Endothelial cell of umbilical vein (primary cell): ENCODE measurements at places on chromosomes 3 and 15. TPM values are rescaled to one million over a fixed set of nuclear protein-coding genes. Genes with fewer than 3 reads are reported as not detected.

GRCh38 chr3:126371096-126371705 lies 14.0 kb upstream of the KLF15 start:
- no peak for DNase-seq

Gene KCNMB2
- 0.24 TPM in 1 of 2 replicates, not detected in the other for polyA plus RNA-seq

DNA sequence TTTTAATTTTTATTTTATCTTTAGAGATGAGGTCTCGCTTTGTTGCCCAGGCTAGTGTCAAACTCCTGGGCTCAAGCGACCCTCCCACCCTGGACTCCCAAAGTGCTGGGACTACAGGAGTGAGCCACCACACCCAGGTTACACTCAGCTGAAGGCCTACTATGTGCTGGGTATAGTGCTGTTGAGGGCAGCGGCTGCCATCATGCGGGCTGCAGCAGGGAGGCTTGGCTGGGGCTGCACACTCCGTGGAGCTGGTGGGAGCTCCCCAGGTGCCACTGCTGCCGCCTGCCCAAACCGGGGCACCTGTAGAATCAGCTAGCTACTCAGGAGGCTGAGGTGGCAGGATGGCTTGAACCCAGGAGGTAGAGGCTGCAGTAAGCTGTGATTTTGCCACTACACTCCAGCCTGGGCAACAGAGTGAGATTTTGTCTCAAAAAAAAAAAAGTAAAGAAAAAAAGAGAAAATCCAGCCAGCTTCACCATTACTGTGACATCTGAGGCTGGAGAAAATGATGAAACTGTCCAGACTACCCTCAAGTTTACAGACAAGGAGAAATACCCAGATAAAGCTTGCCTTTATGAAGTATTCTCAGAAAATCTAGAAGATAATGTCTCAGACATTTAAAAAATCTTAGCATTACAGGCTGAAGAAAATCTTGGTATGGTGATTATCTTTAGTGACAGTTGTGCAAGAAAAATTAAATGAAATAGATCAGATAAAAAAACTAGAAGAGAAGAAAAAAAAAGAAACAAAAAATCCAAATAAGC lies 42.1 kb downstream of the CRABP1 start:
- no peak for DNase-seq

DNA sequence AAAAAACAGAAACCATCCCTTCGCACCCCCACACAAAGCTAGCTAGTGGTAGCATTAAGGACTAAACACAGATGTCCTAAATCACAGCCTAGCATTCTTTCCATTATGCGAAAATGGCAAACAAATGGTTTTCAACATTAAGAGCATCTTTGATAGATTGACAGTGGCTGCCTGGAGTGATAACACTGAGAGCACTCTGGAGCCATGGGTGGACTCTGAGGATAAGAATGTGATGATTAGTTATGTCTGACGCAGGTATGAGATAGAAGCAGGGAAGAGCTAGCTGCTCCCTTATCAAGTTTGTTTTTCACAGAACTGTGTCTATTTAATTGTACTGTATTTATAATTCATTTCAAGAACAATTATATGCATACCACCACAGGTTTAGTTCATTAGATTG lies 142.9 kb downstream of the PDZRN3 start:
- DNase-seq: no peak

DNA sequence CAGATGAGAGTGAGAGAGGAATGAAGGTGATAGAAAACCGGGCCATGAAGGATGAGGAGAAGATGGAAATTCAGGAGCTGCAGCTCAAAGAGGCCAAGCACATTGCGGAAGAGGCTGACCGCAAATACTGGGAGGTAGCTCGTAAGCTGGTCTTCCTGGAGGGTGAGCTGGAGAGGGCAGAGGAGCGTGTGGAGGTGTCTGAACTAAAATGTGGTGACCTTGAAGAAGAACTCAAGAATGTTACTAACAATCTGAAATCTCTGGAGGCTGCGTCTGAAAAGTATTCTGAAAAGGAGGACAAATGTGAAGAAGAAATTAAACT lies 88.9 kb downstream of the EOMES start:
- DNase-seq: no peak

DNA sequence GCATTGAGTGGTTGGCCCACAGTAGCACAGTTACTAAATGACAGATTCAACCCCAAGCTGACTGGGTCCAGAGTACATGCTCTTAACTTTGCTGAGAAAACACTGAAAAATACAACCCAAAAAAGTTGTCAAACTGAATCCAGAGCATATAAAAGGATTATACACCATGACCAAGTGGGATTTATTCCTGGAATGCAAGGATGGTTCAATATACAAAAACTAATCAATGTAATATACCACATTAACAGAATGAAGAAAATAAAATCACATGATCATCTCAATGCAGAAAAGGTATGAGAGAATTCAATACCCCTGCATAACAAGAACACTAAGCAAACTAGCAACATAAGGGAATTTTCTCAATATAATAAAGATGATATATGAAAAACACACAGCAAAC lies 98.5 kb downstream of the STAG1 start:
- no peak for DNase-seq

DNA sequence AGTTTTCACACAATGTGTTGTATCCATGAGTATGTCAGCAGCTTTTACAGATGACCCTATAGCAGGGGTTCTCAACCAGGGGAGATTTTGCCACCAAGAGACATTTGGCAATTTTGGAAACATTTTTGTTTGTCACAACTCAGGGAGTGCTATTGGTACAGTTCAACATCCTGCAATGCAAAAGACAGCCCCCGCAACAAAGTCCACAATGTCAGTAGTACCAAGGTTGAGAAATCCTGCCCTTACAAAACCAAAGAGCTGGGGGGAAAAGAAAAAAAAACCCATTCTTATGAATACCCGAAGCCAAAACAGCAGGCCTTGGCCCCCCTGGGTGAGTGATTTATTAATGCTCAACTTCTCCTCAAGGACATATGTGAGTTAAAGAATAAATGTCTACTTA lies 99.1 kb downstream of the LARS2 start:
- no peak for DNase-seq

DNA sequence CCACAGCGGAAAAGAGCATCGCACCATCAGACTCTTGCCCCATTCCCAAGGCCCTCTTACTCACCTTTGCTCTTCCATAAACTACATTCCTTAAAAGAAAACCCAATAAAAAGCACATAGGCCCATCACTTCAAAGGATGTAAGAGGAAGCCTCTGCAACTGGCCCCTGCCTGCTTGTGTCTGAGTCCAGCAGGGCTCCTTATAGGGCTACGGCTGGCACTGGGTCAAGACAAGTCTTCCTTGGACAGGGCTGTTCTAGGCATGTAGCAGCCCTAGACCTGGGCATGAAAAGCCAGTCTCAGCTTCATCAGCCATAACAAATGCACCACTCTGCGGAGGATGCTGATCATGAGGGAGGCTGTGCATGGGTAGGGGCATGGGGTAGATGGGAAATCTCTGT lies 218.3 kb downstream of the NTRK3 start:
- no peak for DNase-seq

Gene IL17RE
- 1.3 and 1.6 TPM in 2 replicates for polyA plus RNA-seq

DNA sequence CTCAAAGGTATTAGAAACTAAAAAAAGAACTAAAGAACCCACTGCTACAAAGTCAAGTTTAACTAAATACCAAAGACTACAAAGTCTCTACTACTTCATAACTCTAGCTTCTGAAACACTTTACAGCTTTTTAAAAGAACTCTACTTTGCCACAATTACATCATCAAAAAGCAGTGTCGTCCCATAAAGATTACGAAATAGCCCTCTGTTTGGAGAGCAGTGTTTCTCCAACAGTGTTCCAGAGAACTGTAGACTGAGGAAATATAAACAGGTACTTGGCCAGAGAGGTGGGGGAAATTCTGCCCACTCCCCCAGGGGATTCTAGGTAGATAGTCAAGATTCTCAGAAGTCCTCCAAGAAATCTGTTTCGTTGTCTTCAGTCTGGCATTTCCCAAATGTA lies 225.6 kb downstream of the PDZRN3 start:
- DNase-seq: no peak

- DNase-seq: peak; percentile 26
Measured at GRCh38 chr3:104279617-104280016, 1087.1 kb upstream of the ALCAM start.

DNA sequence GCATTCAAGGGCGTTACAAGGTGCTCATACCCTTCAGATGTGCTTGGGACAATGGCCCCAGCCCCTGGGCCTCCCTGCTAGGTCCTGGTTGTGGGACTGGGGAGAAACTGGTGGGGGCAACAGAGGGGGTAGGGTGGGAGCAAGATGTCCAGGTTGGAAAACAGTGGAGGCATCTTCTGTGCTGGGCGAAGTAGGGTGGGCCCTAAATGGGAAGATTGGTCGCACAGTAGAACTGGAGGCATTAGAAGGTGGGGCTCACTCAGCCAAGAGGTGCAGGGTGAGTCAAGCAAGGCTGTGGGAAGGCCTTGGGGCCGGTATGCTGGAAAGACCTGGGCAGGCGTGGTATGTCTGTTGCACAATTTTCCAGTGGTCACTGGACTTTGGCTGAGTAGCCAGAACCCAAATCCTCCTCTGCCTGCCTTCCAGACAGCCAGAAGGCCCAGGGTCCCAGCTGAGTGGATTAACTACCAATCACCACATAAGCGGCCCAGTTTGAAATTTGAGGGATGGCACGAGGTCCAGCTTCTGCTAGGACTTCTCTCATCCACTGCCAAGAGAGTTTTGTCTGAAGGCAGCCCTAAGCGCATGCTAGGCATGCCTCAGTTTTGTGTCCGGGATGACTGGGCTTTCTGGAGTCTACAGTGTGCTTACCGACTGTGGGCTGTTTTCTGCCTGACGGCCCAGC lies 74.5 kb downstream of the LSM3 start:
- no peak for DNase-seq

DNA sequence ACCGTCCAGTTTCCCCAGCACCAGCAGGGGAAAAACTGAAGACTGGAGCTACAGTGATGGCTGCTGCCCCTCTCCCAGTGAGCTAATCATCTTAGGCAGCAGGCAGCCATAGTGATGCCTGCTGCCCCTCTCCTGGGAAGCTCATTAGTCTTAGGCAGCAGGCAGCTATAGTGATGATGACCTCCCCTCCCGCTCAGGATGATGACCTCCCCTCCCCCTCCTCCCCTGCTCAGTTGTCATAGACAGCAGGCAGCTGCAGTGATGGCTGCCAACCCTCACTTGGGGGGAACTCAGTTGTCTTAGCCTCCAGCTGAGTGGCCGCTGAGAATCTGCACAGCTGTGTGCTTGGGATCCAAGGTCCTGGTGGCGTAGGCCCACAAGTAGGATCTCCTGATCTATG lies 80.9 kb upstream of the MANF start:
- no peak for DNase-seq

- DNase-seq: no peak
Measured at GRCh38 chr3:42504334-42505127, 2.1 kb downstream of the VIPR1 start.

DNA sequence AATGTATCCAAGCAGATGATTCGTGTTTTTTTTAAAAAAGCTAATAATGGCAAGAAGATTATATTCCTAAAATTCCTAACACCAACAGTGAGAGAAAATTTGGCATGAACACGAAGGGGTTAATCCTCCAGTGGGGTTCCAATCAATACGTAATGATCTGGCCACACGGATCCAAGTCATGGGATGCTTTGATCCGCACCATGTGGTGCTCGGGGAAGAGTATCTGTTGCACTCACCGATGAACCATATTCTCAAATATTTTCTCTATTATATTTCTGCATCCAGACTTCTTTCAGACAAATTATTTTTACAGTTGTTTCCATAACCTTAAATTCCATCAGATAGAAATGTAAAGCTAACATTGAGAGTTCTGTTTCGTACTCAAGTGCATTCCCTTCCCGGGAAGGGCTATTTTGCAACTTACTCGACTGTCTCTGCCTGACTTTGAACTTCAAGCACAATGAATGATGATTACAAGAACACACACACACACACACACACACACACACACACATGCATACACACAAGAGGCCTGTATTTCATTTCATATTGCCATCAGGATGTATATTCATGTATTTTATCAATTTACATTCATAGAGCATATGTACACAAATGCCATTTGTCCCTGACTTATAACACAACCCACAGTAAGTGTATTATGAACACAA lies 567.2 kb downstream of the FOXP1 start:
- no peak for DNase-seq

Gene DLEC1
- polyA plus RNA-seq: not detected in 2 replicates

- DNase-seq: no peak
Measured at GRCh38 chr3:114295946-114296345, 2.1 kb downstream of the TIGIT start.

Gene XYLB
- 3.7 TPM in 2 replicates for polyA plus RNA-seq

DNA sequence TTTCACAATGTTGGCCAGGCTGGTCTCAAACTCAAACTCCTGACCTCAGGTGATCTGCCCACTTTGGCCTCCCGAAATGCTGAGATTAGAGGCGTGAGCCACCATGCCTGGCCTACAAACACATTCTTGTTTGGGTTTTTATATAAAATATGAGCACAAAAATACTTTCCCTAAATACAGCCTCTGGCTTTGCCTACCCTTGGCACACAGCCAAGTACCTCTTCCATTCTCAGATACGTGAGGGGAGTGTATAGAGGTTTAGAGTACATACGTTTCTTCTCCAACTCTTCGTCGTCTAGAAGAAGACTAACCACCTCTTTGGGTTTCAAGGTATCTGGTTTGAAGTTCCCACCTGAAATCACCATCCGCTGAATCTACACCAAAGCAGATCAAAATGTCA lies 33.5 kb downstream of the CHAC1 start:
- no peak for DNase-seq

Gene CHRNA7
- polyA plus RNA-seq: 0.51 and 0.70 TPM in 2 replicates

Gene GOLGA6A
- not detected in 2 replicates for polyA plus RNA-seq

DNA sequence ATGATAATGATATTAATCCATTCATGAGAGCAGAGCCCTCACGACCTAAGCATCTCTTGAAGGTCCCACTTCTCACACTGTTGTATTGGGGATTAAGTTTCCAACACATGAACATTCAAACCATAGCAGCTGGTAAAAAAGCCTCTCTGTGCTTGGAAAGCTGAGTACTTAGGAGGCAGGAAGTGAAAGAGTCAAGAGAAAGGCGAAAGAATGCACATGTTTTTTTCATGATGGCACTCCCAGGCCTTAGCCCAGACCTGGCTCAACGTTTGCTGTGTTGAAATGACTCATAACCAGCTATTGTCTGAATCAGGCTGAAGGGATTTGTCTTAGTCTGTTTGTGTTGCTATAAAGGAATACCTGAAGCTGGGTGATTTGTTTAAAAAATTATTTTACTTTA lies 84.4 kb upstream of the RGMA start:
- no peak for DNase-seq

Gene PTX3
- 122 and 131 TPM in 2 replicates for polyA plus RNA-seq

- DNase-seq: no peak
Measured at GRCh38 chr15:73370151-73370550, 1.4 kb upstream of the HCN4 start.

Gene CDHR4
- 0.19 TPM in 1 of 2 replicates, not detected in the other for polyA plus RNA-seq

- no peak for DNase-seq
Measured at GRCh38 chr3:59443618-59444293, 393.9 kb upstream of the CFAP20DC start.

Gene XCR1
- not detected in 2 replicates for polyA plus RNA-seq

Gene BFSP2
- not detected in 2 replicates for polyA plus RNA-seq

Gene PAK6
- polyA plus RNA-seq: not detected in 2 replicates

- no peak for DNase-seq
Measured at GRCh38 chr3:64091501-64091900, 68.2 kb upstream of the PSMD6 start.
